ENCODE measurements at places on chromosomes 7 and 10.

GRCh38 chr7:151086802-151087244 is 548 bp downstream of the AGAP3 start:
- H3K4me3 ChIP-seq, result peak overlapping the region; percentile 87
- H3K27me3 ChIP-seq, result peaks cover 12% of the 10 kb centered on the region
- no peak for DNase-seq
- peaks cover 79% of the 10 kb centered on the region for H3K4me1 ChIP-seq
- peak overlapping the region; percentile 88 for H3K27ac ChIP-seq
- H3K36me3 ChIP-seq, result no peaks in the 10 kb centered on the region

- no peaks in the 10 kb centered on the region for H3K4me1 ChIP-seq
- H3K4me3 ChIP-seq, result no peak overlapping the region
- DNase-seq, result no peak
- H3K27ac ChIP-seq, result no peak overlapping the region
- no peaks in the 10 kb centered on the region for H3K27me3 ChIP-seq
- no peaks in the 10 kb centered on the region for H3K36me3 ChIP-seq
Observed at GRCh38 chr7:120014925-120015465, 258.0 kb upstream of the KCND2 start.

GRCh38 chr10:44752451-44753441 is 158.4 kb upstream of the TMEM72 start:
- H3K4me3 ChIP-seq, result no peak overlapping the region
- H3K36me3 ChIP-seq, result no peaks in the 10 kb centered on the region
- H3K27ac ChIP-seq, result no peak overlapping the region
- no peaks in the 10 kb centered on the region for H3K27me3 ChIP-seq
- no peak for DNase-seq
- H3K4me1 ChIP-seq, result no peaks in the 10 kb centered on the region

GRCh38 chr7:158110661-158111048 is 477.0 kb downstream of the PTPRN2 start:
- H3K27ac ChIP-seq, result no peak overlapping the region
- H3K4me1 ChIP-seq, result no peaks in the 10 kb centered on the region
- no peak overlapping the region for H3K4me3 ChIP-seq
- H3K27me3 ChIP-seq, result no peaks in the 10 kb centered on the region

DNA sequence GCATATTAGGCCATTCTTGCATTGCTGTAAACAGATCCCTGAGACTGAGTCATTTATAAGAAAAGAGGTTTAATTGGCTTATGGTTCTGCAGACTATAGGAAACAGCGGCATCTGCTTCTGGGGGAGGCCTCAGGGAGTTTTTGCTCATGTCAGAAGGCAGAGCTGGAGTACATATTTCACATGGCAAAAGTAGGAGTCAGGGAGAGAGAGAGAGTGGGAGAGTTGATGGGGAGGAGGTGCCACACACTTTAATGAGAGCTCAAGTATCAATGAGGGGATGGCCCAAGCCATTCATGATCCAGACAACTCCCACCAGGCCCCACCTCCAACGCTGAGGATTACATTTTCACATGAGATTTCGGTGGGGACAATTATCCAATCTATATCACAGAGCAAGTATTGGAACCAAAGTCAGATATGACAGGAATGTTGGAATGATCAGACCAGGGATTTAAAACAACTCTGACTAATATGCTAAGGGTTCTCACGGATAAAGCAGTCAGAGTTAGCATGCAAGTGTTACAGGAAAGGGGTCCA is 795.3 kb upstream of the CELF2 start:
- H3K4me1 ChIP-seq, result no peaks in the 10 kb centered on the region
- no peak overlapping the region for H3K4me3 ChIP-seq
- DNase-seq, result no peak
- H3K36me3 ChIP-seq, result no peaks in the 10 kb centered on the region
- H3K27ac ChIP-seq, result no peak overlapping the region
- no peaks in the 10 kb centered on the region for H3K27me3 ChIP-seq

- H3K27ac ChIP-seq, result no peak overlapping the region
- H3K36me3 ChIP-seq, result no peaks in the 10 kb centered on the region
- H3K4me3 ChIP-seq, result no peak overlapping the region
- no peaks in the 10 kb centered on the region for H3K4me1 ChIP-seq
Observed at GRCh38 chr10:124176349-124177179, 83.2 kb upstream of the CHST15 start.

GRCh38 chr7:127946111-127946510 is 85.1 kb downstream of the LRRC4 start:
- H3K27ac ChIP-seq, result no peak overlapping the region
- no peaks in the 10 kb centered on the region for H3K36me3 ChIP-seq
- no peaks in the 10 kb centered on the region for H3K27me3 ChIP-seq
- peaks cover 5% of the 10 kb centered on the region for H3K4me1 ChIP-seq

DNA sequence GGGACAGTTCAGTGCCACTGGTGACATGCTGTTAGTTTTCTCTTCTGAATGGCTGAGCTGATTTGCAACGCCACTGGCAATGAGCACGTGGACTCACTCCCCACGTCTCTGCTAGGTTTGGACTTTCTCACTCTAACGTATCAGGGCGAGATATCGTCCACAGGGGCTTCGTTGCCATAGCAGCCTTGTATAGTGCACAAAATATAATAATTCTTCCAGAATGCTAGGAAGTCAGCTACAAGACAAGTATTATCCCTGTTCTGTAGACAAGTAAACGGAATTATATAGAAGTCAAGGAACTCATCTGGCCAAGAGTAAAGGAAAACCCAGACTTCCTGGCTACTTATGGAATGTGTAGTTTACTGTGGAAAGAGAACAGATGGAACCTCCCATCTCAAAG is 226.8 kb downstream of the ARHGAP21 start:
- no peaks in the 10 kb centered on the region for H3K27me3 ChIP-seq
- DNase-seq, result no peak
- no peaks in the 10 kb centered on the region for H3K4me1 ChIP-seq
- H3K27ac ChIP-seq, result no peak overlapping the region
- no peaks in the 10 kb centered on the region for H3K36me3 ChIP-seq

- peaks cover 54% of the 10 kb centered on the region for H3K36me3 ChIP-seq
- DNase-seq, result no peak
- H3K4me1 ChIP-seq, result peaks cover 6% of the 10 kb centered on the region
- no peak overlapping the region for H3K27ac ChIP-seq
- H3K27me3 ChIP-seq, result no peaks in the 10 kb centered on the region
Observed at GRCh38 chr7:47433564-47433895, 148.4 kb downstream of the TNS3 start.

- no peak overlapping the region for H3K4me3 ChIP-seq
- H3K36me3 ChIP-seq, result no peaks in the 10 kb centered on the region
- DNase-seq, result no peak
- H3K27me3 ChIP-seq, result no peaks in the 10 kb centered on the region
Observed at GRCh38 chr10:9342885-9343570, 1288.5 kb downstream of the GATA3 start.

- no peak for DNase-seq
- no peaks in the 10 kb centered on the region for H3K36me3 ChIP-seq
- no peak overlapping the region for H3K4me3 ChIP-seq
- no peaks in the 10 kb centered on the region for H3K4me1 ChIP-seq
Observed at GRCh38 chr7:66099232-66099550, 15.5 kb upstream of the CRCP start.

- H3K27ac ChIP-seq, result no peak overlapping the region
- no peaks in the 10 kb centered on the region for H3K4me1 ChIP-seq
- DNase-seq, result no peak
- H3K36me3 ChIP-seq, result no peaks in the 10 kb centered on the region
- H3K27me3 ChIP-seq, result no peaks in the 10 kb centered on the region
- H3K4me3 ChIP-seq, result no peak overlapping the region
Observed at GRCh38 chr7:226281-226895, 34.0 kb downstream of the FAM20C start.

DNA sequence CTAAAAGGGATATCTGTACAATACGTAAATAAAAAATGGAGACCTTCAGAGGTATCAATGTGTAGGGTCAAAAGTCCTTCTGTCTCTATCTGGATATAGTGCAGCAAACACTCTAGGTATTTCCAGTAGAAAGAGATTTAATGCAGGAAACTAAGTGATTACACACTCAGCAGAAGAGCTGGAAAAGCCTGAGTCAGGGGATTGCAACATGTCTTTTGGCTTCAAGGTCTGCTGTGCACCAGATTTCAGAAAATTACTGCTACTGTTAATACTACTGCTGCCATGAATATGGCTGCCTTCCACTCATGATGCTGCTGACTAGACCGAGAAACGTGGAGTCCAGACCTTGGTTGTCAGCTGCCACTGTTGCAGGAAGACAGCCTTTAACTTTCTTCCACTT is 94.9 kb upstream of the DLX6 start:
- no peaks in the 10 kb centered on the region for H3K36me3 ChIP-seq
- no peaks in the 10 kb centered on the region for H3K27me3 ChIP-seq
- no peak for DNase-seq
- no peak overlapping the region for H3K27ac ChIP-seq
- no peak overlapping the region for H3K4me3 ChIP-seq
- H3K4me1 ChIP-seq, result no peaks in the 10 kb centered on the region

- no peak overlapping the region for H3K27ac ChIP-seq
- no peak for DNase-seq
- no peaks in the 10 kb centered on the region for H3K27me3 ChIP-seq
- no peaks in the 10 kb centered on the region for H3K4me1 ChIP-seq
- no peak overlapping the region for H3K4me3 ChIP-seq
Observed at GRCh38 chr10:71278691-71279588, 40.1 kb upstream of the SLC29A3 start.

DNA sequence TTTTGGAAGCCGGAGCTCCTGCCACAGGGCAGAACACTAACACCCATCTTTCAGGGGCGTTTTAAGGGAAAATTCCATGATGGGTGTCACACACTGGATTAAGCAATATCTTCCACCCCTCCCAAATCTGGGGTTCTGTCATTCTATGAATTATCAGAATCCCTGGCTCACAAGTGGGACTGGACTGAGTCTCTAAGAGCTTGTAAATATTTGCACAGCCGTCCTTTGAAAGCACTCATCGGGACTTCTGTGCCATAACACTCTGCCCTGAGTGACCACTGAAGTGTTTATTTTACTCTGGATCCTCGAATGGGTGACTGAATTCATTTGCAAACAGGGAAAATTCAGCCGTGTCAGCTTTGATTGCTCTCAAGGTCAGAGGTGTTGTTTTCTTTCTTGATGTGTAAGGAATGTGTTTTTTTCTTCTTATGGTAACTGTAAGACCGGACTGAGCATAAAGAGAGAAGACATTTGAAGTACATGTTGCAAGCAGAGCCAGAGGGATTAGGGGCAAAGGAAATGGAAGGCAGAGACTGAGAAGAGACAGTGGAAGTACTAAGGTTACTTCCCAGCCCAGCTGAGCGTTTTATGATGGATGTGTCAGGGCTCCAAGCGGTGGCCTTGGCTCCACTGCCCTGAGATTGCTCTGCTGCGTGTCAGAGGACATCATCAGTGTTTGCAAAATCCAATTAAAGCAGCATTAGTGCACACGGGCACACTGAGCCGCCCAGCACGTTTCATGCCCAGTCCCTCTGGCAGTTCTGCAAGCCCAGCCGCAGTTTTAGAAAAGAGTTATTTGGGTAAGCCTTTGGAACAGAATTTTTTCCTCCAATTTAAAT is 17.7 kb upstream of the GTPBP4 start:
- H3K4me1 ChIP-seq, result peaks cover 14% of the 10 kb centered on the region
- H3K36me3 ChIP-seq, result no peaks in the 10 kb centered on the region
- no peak for DNase-seq
- H3K27me3 ChIP-seq, result no peaks in the 10 kb centered on the region

DNA sequence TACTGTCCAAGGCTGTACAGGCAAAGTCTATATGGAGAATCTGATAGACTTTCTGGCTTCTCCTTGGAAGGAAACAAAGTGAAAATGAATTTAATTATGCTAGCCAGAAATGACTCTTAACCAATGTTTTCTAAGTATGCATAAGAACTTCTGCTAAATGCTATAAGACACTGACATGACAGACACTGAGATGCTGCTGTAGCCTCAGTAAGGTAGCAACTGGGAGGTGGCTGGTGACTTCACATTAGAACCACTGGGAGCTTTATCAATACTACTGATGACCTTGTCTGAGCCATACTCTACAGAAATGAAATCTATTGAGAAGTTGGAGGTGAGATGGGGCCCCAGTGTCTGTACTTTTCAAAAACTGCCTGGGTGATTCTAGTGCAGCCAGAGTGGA is 188.6 kb downstream of the ZNF365 start:
- H3K36me3 ChIP-seq, result no peaks in the 10 kb centered on the region
- no peaks in the 10 kb centered on the region for H3K27me3 ChIP-seq
- H3K4me1 ChIP-seq, result no peaks in the 10 kb centered on the region
- no peak for DNase-seq

DNA sequence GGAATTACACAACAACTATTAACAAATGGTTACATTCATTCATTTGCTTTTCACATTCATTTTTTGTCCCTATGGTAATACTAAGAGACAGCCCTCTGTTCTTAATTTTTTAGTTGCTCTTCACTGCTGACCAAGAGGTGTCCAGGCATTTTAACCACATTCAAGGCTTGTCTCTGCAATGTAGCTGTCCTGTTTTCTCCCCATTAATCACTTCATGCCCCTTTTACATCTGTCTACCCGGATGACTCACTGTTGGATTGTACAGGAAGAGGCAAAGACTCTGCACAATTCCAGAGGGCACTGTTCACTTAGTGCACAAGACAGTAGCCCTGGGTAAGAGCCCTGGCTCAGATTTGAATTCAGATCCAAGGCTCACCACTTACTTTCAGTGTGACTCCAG is 168.5 kb downstream of the NOC3L start:
- H3K4me3 ChIP-seq, result no peak overlapping the region
- no peaks in the 10 kb centered on the region for H3K4me1 ChIP-seq
- no peaks in the 10 kb centered on the region for H3K36me3 ChIP-seq
- no peak overlapping the region for H3K27ac ChIP-seq
- DNase-seq, result no peak

DNA sequence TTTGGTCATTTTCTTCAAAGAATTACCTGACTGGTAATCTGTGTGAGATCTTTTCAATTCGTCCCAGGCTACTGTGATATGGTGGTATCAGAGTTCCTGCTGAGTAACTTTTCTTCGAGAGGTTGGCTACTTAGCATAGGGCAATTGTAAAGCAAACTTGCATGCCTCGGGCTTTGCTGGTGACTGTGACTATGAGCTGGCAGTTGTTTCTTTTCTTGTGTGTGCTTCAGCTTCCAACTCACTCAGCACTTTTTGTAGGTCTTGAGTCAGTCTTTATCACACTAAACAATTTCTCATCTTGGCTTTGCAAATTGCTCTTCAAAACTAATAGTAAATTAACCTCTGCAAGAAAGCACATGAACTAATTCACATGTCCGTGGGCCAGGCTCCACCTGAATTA is 44.3 kb downstream of the PRR15 start:
- DNase-seq, result no peak
- H3K4me3 ChIP-seq, result no peak overlapping the region
- H3K4me1 ChIP-seq, result no peaks in the 10 kb centered on the region
- no peaks in the 10 kb centered on the region for H3K36me3 ChIP-seq

DNA sequence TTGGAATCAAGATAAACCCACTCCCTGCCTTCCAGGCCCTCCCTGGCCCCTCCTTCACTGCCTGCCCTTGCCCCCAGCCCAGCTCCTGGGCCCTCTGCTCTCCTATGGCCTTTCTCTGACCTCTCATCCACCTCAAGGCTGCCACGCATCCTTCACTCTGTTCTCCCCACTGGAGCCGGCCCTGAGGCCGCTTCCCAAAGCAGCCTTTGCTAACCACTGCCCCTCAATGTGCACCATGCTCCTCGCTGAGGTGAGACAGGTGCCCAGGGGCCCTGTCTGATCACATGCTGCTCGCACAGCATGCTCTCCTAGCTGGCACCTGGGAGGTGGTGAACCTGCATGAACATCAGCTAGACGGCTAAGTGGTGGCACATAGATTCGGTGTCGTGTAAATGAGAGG is 138.5 kb upstream of the RET start:
- DNase-seq, result no peak
- H3K4me1 ChIP-seq, result peaks cover 8% of the 10 kb centered on the region
- H3K4me3 ChIP-seq, result no peak overlapping the region
- H3K27me3 ChIP-seq, result peaks cover 10% of the 10 kb centered on the region
- H3K36me3 ChIP-seq, result no peaks in the 10 kb centered on the region
